Endodermal cell (in vitro differentiated cells): ENCODE measurements at places on chromosomes 2 and 18.

GRCh38 chr18:58416014-58416703, 212.7 kb downstream of the ALPK2 start:
- no peaks in the 10 kb centered on the region for H3K36me3 ChIP-seq

GRCh38 chr2:105388971-105389381, 9.9 kb downstream of the FHL2 start:
- H3K36me3 ChIP-seq: peaks cover 42% of the 10 kb centered on the region
- no peak overlapping the region for H3K4me3 ChIP-seq
- no peak for DNase-seq
- no peak overlapping the region for H3K27ac ChIP-seq
- H3K4me1 ChIP-seq: no peaks in the 10 kb centered on the region

DNA sequence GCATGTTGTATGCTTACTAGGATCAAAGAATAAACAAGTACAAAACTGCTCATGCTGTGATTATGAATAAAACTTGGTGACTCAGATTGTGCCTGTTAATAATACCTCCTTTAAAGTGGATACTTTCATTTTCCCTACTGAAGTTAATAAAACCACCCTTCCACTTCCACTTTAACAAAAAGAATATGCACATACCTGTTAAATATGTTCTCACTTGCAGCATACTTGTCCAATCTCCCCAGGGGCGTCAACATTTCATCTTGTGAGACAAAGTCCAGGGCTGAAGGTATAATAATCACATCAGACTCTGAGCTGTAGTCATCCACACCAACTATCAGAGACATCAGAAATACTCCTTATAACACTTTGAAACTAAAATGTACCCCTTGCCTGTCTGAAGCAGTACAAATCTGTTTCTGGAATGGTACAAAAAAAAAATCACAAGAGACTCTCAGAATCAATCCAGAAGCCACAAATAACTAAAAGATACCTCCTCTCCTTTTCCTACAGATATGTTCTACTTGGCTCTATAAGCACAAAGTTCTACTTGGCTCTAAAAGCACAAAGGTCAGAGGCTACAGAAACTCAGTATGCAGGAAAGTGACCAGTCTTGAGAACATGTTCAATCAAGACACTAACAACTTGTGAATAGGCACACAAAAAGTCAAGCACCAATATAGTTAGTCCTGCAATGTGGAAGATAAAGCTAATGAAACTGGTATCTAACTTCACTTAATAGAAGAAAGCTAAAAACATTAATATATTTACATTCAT, 19.3 kb downstream of the PPP4R1 start:
- peaks cover 3% of the 10 kb centered on the region for H3K4me1 ChIP-seq
- DNase-seq: no peak
- H3K27me3 ChIP-seq: no peaks in the 10 kb centered on the region
- H3K4me3 ChIP-seq: no peak overlapping the region

- peak; percentile 7 for DNase-seq
- H3K4me3 ChIP-seq: no peak overlapping the region
- H3K27me3 ChIP-seq: no peaks in the 10 kb centered on the region
- no peaks in the 10 kb centered on the region for H3K4me1 ChIP-seq
Observed at GRCh38 chr2:23430263-23430662, 45.3 kb downstream of the KLHL29 start.

DNA sequence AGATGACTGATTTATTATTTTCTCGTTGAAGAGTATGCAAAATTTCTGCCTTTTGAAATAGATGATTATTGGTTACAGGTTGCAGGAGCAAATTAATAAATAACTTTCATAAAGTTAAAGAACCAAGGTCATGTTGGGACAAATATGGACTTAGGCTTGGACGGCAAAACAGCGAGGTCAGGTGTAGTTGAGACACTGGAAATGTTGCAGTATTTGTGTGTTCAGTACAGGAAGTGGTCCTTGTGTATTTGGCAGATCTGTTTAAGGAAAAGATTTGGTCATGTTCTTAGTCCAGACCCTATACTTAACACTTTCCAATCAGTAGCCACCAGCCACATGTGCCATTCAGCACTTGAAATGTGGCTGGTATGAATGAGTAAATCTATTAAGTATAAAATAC, 486.5 kb downstream of the TDRD15 start:
- no peaks in the 10 kb centered on the region for H3K36me3 ChIP-seq
- no peak overlapping the region for H3K27ac ChIP-seq
- H3K27me3 ChIP-seq: no peaks in the 10 kb centered on the region
- no peak overlapping the region for H3K4me3 ChIP-seq
- peaks cover 3% of the 10 kb centered on the region for H3K4me1 ChIP-seq
- no peak for DNase-seq

DNA sequence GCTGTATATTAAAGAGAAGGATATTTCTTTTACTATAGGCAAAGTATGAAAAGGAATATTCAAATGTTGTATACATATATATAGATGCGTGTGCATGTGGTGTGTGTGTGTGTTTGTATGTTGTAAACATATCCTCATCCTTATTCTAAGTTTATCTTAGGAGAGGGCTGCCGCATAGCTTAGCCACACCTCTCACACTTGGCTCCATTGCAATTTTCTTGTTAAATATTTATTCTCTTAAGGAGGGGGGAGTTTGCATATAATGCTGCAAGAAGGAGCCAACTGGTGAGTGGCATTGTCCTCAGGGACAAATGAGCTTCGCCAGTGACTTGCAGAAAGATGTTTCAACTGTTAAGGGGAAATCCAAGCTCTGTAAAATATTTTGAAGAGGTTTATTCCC, 360.1 kb upstream of the RND3 start:
- H3K27ac ChIP-seq: no peak overlapping the region
- H3K4me1 ChIP-seq: peaks cover 2% of the 10 kb centered on the region
- no peaks in the 10 kb centered on the region for H3K27me3 ChIP-seq
- H3K4me3 ChIP-seq: no peak overlapping the region

DNA sequence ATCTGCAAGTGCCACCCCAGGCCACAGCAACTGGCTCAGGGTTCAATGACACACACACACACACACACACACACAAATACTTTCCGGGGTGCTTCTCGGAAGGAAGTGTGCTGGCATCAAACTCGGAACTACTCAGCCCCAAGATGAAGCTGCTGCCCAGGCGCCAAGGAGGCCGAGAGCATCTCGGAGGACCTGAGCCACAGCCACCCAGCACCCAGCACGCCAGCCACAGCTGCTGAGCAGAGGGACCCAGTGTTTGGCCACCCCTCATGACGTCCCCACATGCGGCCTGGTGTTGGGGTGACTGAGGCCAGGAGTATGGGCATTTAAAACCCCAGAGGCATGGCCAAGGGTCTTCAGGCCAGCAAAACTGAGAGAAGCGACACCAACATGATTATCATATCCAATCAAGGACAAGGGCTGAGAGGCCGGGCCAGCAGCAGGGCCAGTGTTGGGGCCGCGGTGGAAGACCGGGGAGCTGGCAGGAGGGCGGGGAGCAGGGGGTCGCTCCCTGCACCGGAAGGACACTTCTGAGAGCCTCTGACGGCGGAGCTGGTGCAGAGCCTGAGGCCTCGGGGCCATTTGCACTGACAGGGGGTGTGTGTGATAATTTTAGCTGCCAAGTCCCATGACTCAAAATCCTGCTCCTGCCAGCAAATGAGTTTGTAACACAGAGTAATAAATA, 61.8 kb downstream of the BIN1 start:
- no peak overlapping the region for H3K27ac ChIP-seq
- DNase-seq: peak; percentile 32
- H3K36me3 ChIP-seq: no peaks in the 10 kb centered on the region
- no peak overlapping the region for H3K4me3 ChIP-seq

- no peak overlapping the region for H3K27ac ChIP-seq
- H3K4me1 ChIP-seq: no peaks in the 10 kb centered on the region
- H3K36me3 ChIP-seq: no peaks in the 10 kb centered on the region
- peak; percentile 61 for DNase-seq
Observed at GRCh38 chr2:177315364-177315763, 50.8 kb upstream of the NFE2L2 start.
